ENCODE measurements at places on chromosomes 6 and 20. TPM values are rescaled to one million over a fixed set of nuclear protein-coding genes. Genes with fewer than 3 reads are reported as not detected.
A peak's percentile ranks its signal among the peaks of the same experiment; 100 is the strongest.

Gene BPIFB1
- total RNA-seq: not detected

DNA sequence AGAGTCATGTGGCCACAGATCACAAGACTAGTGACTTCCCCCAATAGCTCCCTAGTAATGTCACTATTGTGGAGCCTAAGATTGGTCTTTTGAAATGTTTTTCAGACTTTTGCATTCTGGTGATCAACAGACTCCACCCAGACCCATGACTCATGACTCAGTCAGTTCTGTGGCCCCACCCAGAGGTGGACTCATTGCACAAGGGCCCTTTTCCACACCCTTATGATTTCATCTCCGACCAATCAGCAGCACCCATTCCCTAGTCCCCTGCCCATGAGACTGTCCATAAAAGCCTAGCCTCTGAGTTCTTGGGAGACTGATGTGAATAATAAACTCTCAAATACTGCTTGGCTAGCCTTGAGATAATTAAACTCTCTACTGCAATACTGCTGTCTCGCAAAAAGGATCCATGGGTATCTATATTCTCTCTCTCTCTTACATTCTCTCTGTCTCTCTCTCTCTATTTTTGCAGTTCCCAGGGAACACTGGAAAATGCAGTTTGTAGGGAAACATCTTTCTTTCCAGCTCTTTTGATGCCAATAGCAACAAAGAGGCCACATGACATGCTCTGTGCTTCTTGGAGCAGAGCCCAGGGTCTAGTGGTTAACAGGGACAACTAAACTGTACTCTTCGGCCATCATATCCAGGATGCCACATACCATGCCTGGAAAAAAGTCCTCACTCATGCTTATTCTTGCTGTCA, 71.3 kb upstream of the IYD start:
- DNase-seq: no peak

GRCh38 chr20:24610341-24611115, 141.1 kb downstream of the SYNDIG1 start:
- no peak for DNase-seq

- no peak for DNase-seq
Measured at GRCh38 chr6:163200289-163200688, 214.2 kb upstream of the QKI start.

GRCh38 chr6:124683507-124683906, 278.7 kb upstream of the RNF217 start:
- DNase-seq: no peak

Gene NRSN1
- total RNA-seq: not detected

DNA sequence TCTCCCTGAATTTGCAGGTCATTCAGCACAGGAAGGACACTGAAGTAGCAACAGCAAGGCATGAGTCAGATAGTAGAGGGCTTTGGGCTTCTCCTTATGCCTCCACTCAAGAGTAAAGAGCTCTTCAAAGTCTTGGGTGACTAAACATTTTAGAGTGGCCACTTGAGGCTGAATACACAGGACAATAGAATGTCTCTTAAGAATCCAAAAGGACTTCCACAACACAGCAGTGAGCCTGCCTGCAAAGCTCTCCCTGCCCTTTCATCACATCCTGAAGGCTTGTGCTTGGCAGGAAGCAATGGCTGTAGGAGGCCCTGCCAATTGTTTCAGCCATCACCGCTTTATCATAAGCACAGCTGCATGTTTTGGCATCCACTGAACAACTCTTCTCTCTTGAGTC, 36.8 kb downstream of the FOXQ1 start:
- peak; percentile 2 for DNase-seq

Gene EDN1
- 438 TPM for total RNA-seq

DNA sequence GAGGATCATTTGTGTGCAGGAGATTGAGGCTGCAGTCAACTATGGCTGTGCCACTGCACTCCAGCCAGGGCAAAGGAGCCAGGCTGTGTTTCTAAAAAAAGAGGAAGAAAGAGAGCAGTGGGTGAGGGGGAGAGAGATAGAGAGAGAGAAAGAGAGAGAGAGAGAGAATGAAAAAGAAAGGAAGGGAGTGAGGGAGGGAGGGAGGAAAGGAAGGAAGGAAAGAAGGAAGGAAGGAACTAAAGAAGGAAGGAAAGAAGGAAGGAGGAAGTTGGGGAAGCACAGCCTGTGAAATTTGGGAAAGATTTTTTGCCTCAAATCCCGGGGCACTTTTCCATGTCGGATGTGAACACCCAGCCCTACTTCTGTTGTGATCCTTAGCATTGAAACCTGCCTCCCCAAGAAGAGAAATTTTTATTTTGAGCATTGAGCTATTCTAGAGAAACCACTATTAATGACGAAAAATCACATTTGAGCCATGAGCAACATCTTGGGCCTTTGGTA, 57.8 kb downstream of the FOXA2 start:
- no peak for DNase-seq

GRCh38 chr6:163836876-163837690, 422.6 kb downstream of the QKI start:
- DNase-seq: no peak

DNA sequence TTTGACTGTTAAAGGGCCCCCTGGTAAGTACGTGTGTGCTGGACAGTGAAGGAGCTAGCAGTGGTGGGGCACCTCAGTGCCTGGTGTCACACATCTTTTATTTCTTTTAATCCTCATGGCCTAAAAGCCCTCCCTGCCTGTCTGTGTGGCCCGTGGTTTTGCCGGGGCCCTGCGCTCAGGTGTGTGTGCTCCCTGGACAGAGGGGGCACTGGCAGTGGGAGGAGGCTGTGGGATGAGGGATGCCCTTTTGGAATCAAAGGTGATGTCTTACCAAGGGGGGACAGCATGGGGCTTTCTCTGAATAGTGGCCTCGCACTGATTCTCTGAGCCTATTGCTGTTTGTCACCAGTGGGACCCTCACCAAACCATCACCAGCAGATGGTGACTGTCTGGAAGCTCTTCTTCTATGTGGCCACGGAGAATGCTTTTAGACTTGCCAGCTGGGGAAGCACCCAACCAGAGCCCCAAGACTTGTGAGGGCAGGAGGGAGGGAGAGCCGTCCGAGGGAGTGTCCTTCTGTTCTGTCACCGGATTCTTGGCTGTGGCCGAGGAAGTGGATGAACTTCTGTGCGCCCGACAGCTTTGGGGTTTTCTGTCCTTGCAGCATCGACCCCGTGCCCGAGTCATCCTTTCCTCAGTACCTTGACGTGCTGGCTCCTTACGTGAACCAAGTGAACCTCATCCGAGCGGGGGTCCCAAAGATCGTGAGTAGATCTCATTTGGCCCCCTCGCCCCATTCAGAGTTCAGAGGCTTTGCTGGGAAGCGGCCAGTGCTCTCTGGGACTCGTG, 18.1 kb downstream of the PNLDC1 start:
- no peak for DNase-seq

- DNase-seq: no peak
Measured at GRCh38 chr6:81067057-81067456, 685.4 kb downstream of the TENT5A start.

Gene TRIM31
- total RNA-seq: not detected

All from dermis blood vessel endothelial cell (primary cell).